ENCODE measurements at places on chromosomes 2 and 18.

DNA sequence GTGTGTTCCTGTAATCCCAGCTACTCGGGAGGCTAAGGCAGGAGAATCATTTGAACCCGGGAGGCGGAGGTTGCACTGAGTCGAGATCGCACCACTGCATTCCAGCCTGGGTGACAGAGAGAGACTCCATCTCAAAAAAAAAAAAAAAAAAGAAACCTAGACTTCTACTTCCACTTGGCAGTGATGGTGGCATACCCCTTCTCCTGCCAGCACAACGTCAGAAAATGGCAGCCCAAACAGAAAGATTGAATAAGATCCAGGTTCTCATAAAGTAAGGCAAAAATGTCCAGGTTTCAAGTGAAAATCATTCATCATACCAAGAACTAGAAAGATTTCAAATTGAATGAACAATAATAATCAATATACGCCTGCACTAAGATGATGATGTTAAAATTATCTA, 15.4 kb upstream of the ESPNL start:
- DNase-seq, result no peak

- DNase-seq, result no peak
These were observed 606.9 kb upstream of the NRXN1 start for GRCh38 chr2:51638811-51639210.

DNA sequence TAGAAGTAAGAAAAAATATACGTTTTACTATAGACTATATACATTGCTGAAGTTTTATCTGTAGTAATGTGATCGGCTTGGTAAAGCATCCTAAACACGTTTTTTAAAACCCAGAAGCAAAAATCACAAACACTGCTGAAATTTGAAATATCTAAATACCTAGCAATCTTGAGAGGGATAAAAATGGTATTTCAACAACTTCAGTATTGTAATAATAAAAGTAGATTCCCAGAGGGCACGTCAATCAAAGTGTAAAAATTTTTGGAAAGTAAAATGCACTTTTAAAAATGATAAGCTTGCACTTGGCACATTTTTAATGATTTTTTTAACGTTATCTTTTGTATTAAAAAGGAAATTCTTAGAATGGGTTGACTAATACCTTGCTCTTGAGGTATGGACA, 1.6 kb downstream of the ZC3H6 start:
- no peak for DNase-seq

DNA sequence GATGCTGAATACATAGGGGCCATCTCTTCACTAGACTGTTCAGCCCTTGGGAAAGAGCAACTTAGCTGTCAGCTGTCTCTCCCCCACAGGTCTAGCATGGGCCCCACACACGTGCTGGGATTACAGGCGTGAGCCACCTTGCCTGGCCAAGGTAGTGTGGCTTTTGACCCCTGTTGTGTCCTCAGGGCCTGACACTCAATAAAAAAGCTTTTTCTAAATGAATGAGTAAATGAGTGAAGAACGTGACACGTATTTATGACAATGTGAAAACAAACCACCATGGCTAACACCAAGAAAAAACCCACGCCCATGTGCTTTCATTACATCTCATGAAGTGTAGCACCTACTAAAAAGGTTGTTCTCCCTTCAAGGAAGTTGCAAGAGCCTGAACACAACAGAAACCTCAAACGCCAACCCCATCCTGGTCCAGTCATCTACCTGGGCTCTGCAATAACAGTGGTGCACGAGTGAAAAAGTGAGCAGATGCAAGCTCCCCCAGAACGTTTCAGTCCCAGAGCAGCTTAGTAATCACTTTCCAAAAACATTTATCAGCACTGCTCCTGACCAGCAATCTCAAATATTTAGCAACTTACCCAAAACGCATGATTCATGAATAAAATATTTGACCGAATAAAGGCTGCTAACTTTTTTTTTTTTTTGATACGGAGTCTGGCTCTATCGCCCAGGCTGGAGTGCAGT, 3.4 kb downstream of the WDFY1 start:
- DNase-seq, result peak; percentile 83

- DNase-seq, result no peak
These were observed 690.7 kb downstream of the LRP1B start for GRCh38 chr2:141440072-141440635.

GRCh38 chr2:41741951-41742595, 305.7 kb upstream of the PKDCC start:
- no peak for DNase-seq

- no peak for DNase-seq
These were observed 35.7 kb downstream of the CDC42EP3 start for GRCh38 chr2:37635504-37636380.

DNA sequence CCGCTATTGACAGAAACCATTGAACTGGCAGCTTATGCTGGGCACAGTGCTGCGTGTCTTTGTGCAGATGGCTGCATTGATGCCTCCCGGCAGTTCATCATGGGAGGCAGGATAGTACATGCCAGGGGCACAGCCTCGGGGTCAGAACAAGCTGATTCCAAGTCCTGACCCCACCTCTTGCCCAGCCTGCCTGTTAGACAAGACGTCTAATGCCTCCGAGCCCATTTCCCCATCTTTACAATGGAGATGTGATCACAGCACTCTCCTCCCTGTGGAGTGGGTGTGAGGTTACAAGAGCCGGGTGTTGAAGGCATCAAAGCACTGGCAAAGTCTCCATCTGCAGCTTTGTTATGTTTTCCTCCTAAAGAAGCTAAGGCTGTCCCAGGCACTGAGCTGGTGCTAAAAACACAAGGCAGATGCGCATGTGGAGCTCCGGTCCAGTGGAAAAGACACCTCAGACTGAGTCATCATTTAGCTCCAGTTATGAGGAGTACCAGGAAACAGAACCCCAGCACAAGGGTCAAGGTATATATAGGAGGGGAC, 125.7 kb upstream of the EPAS1 start:
- no peak for DNase-seq

DNA sequence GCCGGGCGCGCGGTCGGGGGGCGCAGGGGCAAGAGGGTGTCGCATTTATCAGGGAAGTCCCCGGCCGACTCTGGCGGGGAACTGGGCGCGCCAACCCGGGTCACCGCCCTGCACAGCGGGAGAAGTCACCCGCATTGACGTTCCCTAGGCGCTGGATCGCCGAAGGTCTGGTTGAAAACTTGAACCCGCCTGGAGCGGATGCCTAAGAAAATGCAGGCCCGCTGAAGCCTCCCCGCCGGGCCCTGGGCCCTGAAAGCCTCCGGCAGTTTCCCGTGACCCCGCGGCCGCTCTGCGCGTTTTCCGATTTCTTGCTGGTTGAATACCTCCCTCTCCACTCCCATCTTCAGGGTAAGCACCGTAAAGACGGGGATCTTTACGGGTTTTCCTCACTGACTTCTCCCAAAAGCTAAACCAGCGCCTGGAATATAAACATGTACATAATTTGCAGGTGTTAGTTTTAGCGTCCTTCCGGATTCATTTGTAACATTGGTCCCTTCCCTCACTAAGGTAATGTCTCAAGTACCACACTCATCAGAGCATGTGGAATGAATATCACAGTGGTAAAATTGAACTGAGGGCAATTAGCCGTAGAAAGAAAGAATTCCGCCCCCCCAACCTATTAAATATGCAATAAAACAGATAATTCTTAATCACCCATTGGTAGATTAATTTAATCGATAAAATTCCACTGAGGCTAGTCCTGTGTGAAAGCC, 675 bp upstream of the SPIRE1 start:
- DNase-seq, result no peak

DNA sequence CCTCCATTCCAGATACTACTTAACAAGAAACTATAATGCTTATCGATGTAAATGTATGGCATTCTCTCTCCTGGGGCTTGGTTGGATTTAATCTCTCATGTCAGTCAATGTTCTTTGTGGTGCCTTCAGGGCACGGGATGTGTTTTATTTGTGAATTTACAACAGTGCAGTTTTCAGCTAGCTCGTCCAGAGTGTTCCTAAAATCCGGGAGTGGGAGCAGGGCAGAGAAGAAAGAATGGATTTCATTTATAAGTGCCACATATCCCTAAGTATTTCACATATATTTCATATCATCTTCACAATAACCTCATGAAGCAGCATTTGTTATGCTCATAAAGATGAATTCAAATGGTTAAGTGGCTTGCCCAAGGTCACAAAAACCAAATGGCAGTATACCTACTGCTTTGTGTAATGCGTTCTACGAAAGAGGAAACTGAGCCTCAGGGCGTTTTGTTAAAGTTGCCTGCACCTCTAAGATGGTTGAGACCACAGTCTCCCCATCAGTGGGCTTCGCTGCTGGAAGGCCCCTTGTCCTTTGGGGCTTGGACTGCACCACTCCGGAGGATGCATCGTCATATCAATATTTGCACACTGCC, 134.7 kb upstream of the MGAT5 start:
- DNase-seq, result no peak

DNA sequence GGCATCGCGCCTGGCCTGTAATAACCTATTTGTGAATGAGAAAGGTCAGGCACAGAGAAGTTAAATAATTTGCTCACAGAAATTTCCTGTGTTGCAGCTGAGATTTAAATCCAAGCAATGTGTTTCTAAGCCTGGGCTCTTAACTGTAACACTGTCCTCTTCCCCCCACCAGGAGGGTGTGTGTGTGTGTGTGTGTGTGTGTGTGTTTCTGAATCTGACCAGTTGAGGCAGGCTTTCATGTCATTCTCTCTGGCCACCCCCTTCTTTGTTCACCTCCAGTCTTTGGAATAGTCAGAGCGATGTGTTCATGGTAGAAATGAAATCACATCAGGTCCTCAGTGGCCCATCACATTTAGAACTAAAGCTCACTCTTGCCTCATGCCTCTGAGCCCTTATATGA, 81.2 kb downstream of the NEDD4L start:
- DNase-seq, result no peak

DNA sequence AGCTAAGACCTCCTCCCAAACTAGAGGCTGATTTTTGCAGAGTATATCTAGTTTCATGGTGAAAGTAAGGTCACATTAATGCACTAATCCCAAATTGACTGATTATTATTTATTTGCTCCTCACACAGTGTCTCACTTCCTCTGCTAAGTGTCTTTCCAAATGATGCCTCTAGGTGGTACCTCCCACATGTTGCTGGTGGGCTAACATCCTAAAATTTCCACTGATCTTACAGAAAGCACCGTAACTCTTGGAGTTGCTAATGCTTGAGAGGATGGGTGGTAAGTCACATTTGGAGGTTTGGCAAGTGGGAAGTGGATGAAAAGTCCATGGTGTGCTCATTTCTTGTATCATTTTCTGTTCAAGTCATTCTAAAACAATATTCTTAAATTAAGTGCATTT, 428.7 kb upstream of the GYPC start:
- DNase-seq, result no peak

- no peak for DNase-seq
These were observed 371.6 kb upstream of the SLC8A1 start for GRCh38 chr2:40823478-40823877.

DNA sequence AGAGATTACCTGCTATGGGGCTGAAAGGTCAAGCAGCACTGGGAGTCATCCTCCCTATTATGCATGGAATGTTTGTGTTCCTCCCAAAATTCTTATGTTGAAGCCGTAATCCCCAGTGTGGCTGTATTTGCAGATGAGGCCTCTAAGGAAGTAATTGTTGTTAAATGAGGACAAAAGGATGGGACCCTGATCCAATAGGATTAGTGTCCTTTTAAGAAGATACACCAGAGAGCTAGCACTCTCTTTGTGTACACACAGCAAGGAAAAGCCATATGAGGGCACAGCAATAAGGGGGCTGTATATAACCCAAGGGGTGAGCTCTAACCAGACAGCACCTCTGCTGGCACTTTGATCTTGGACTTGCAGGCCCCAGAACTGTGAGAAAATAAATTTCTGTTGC, 18.3 kb downstream of the STAM2 start:
- no peak for DNase-seq

DNA sequence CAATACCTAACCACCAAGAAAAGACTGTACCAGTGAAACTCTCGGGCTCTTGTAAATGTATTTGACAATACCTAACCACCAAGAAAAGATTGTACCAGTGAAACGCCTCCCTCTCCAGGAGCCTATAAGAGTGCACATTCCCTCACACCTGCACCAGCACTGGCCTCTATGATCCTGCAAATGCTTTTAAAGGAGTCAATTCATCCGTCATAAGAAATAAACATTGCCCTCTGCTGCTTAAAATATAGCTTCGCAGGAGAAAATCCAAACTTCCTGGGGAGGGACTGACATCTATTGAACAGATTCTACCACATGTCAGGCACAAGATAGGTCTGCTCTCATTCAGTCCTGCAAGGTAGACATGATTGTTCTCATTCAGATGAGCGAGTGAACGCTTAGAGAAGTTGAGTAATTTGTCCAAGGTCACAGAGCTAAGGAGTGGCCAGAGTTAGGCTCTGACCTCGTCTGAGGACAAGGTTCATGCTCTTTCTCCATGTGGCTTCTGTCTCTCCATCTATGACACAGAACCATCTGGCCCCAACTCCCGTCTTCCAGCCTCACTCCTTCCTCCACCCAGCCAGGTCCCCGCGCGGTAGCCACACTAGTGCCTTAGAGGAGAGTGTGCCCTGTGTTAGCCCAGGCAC, 38.7 kb downstream of the MCFD2 start:
- DNase-seq, result no peak

DNA sequence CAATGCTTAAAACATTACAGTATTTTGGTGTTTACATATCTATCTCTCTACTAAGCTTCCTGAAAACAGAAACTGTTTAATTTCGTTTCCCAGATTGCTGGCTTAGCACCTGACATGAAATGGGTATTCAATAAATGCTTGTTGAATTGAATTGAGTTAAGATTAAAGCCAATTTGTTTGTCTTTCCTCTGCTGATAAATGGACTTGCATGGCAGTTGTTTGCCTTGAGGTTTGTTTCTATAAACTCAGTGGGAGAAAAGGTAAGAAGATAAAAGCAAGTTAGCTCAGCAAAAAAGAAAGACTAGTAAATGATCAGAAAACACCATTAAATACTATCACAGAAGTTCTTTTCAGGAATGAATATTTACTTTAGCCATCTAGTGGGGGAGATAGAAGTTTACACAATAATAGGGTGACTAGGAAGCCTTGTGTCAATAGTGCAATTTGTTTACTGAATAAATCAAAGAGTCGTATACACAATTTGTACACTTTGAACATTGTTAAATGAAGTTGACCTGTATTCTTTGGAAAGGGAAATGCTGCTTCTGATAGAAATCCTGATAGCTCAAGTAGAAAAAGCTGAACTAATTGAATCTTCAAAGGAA, 754.5 kb upstream of the FAM98A start:
- DNase-seq, result no peak

DNA sequence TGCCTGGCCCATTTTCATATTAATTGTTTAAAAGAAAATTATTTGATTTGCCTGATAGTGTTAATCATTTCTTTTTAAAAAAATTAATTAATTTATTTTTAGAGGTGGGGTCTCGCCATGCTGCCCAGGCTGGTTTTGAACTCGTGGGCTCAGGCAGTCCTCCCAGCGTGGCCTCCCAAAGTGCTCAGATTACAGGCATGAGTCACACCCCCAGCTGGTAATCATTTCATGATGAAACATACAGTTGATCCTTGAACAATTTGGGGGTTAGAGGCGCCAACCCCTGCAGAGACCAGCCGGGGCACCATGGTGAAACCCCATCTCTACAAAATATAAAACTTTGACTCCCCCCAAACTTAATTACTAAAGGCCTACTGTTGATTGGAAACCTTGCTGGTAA, 7.9 kb downstream of the GPN1 start:
- DNase-seq, result no peak

Data from NK-92 treated with Interleukin-12 subunit alpha and Interleukin-12 subunit beta, amount 100 ng/mL, for 24 hours (cell line).